ENCODE measurements at places on chromosomes 11 and 22. TPM values are rescaled to one million over a fixed set of nuclear protein-coding genes. Genes with fewer than 3 reads are reported as not detected.
A peak's percentile ranks its signal among the peaks of the same experiment; 100 is the strongest.

GRCh38 chr11:1852877-1853276 lies at the start of gene LSP1:
Gene LSP1 (plus strand): TSS chr11:1853084. CDS start chr11:1853145, 61 bp downstream.
- H3K36me3 ChIP-seq, result no peaks in the 10 kb centered on the region
- H3K4me3 ChIP-seq, result no peak within 1 kb of the TSS
- peak within 1 kb of the TSS; percentile 71 for H3K27ac ChIP-seq

GRCh38 chr11:103960108-103960507 lies 76.3 kb upstream of the DDI1 start:
- H3K4me3 ChIP-seq, result no peak overlapping the region
- H3K36me3 ChIP-seq, result no peaks in the 10 kb centered on the region
- H3K4me1 ChIP-seq, result no peaks in the 10 kb centered on the region
- H3K27me3 ChIP-seq, result no peaks in the 10 kb centered on the region
- DNase-seq, result no peak
- no peak overlapping the region for H3K27ac ChIP-seq

DNA sequence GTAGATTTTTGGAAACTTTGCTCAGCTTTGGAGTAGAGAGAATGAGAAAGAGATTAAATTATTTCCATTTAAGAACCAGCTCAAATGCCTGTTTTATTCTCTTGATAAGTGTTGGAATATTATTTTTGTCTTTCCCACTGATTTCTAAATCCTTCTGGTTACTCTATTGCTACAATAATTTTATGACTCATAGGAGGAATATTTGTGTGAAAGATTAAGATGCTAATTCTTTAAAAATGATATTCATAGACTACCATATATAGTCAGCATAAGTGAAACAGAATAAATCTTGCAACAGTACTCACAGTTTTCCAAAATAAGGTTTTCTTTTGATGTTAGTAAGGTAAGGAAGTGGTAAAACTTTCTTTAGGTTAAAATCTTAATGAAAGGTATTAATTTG lies 60.9 kb downstream of the YAP1 start:
- no peak overlapping the region for H3K4me3 ChIP-seq
- peaks cover 15% of the 10 kb centered on the region for H3K4me1 ChIP-seq
- no peaks in the 10 kb centered on the region for H3K27me3 ChIP-seq
- H3K36me3 ChIP-seq, result peaks cover 13% of the 10 kb centered on the region
- no peak for DNase-seq

DNA sequence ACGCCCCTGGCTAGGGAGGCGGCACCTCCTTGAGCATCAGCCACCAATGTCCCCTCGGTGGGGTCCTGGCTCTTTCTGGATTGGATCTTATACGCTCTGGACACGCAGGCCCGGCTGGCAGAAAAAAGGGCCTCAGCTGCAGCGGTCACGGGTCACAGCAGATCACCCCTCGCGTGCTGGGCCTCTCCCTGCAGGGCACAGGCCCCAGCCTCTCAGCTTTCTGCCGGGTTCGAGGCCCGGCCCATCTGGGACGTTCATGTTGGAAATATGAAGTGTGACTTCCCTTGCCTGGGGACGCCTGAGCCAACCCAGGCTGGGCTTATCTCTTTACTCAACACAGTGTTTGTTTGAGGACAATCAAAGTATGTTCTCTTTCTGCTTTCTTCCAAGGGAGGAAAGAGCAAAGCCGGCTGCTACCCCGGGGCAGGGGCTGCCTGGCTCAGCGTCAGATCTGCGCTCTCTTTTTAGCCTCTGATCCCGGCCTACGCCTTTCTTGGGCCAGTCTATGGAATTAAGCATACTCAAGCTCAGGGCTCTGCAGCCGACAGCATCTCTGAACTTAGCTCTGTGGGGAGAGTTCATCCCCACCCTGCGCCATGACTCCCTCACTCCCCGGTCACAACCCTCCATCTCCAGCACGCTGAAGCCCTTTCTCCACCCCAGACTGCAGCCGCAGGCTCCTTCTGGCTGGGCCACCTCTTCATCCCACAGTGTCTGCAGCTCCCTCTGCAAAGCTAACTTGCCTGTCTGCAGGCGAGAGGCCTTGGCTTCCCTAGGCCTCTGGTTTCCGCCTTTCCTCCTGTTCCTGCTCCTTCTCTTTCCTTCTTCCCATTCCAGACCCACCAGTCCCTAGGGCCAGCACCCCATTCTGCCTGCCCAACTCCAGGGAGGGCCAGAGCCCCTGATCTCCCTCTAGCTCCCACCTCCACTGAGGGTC lies 38.8 kb downstream of the ADAMTS15 start:
- H3K4me1 ChIP-seq, result peaks cover 29% of the 10 kb centered on the region
- H3K27me3 ChIP-seq, result no peaks in the 10 kb centered on the region
- H3K36me3 ChIP-seq, result no peaks in the 10 kb centered on the region
- H3K27ac ChIP-seq, result peak overlapping the region; percentile 96

CHRM1 gene
- total RNA-seq, result not detected

GRCh38 chr11:125626288-125626950 lies 1.5 kb downstream of the CHEK1 start:
- DNase-seq, result no peak
- H3K27ac ChIP-seq, result peak overlapping the region; percentile 90
- H3K27me3 ChIP-seq, result peaks cover 2% of the 10 kb centered on the region
- H3K4me3 ChIP-seq, result peak overlapping the region; percentile 93
- H3K36me3 ChIP-seq, result no peaks in the 10 kb centered on the region
- H3K4me1 ChIP-seq, result peaks cover 28% of the 10 kb centered on the region

DNA sequence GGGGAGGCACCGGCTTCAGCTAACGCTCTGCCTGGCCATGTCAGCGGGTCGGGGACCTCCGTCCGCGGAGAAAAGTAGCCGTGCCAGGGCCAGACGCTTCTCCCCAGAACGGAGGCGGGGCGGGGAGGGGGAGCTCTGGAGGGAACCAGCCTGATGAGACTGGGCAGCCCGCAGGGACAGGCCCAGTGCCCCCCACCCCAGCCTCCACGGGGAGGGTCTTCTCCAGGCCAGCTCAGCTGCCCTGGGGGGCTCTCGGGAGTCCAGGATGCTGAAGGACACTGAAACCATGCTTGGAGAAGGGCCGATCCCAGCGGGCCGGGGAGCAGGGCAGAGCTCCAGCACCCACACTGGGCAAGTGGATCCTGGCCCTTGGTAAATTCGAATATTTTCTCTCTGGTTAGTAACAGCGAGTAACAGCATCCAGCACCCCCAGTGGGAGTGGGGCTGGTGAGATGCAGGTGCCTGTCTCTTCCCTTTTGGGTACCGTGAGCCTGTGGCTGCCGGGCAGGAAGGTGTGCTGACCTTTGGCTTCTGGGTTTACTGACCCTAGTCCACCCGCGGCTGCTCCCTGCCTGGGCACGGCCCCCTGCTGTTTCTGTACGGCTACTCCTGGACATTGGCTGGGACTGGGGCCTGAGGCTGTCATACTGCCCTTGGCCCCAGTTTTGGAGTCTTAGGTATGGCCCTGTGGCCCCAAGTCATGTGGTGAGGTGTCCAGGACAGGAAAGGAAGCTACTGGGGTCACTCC lies 35.8 kb downstream of the GRAMD4 start:
- H3K27ac ChIP-seq, result no peak overlapping the region
- H3K4me3 ChIP-seq, result no peak overlapping the region
- H3K36me3 ChIP-seq, result no peaks in the 10 kb centered on the region
- H3K4me1 ChIP-seq, result peaks cover 16% of the 10 kb centered on the region

DNA sequence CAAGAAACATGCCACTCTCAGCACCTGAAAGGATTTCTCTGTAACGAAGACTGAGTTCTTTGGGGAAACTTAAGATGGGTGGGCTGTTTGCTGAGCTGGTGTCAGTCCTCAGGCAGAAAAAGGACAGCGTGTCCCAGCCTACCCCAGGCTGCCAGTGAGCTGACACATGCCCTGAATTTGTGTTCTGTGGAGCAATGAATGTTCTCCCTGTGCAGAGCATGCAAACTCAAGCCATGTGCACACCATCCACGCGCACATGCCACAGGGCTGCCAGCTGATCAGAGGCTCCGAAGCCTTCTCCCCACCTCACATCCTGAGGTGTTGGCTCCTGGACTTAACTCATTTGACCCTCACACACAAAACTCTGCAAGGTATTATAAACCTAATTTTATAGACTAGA lies 104.9 kb downstream of the KCNC1 start:
- H3K4me3 ChIP-seq, result no peak overlapping the region
- no peaks in the 10 kb centered on the region for H3K27me3 ChIP-seq
- H3K4me1 ChIP-seq, result no peaks in the 10 kb centered on the region
- H3K27ac ChIP-seq, result no peak overlapping the region
- DNase-seq, result no peak
- H3K36me3 ChIP-seq, result no peaks in the 10 kb centered on the region

DNA sequence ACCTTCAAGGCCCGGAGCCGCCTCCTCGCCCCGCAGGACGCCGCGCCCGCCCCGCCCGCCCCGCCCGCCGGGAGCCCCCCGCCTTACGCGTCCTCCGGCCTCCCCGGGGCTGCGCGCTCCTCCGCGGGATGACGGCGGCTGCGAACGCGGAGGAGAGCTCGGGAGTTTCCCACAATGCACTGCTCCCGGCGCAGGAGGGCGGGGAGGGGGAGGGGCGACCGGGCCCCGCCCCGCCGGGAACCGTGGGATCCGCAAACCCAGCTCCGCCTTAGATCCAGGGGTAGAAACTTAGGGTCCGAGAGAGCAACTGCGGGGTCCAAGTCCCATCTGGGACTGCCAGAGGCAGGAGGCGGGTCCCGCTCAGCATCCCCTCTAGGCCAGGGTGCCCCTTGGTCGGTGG lies at the start of gene CEND1:
Gene CEND1 (minus strand): TSS at position 148 of the 400 bp plus-strand sequence. CDS start 1,514 bp downstream, outside the sequence.
- peak within 1 kb of the TSS; percentile 66 for H3K4me3 ChIP-seq
- H3K4me1 ChIP-seq, result no peaks in the 10 kb centered on the region
- no peaks in the 10 kb centered on the region for H3K36me3 ChIP-seq
- H3K27ac ChIP-seq, result no peak within 1 kb of the TSS
